ENCODE measurements at places on chromosomes 16 and 17. TPM values are rescaled to one million over a fixed set of nuclear protein-coding genes. Genes with fewer than 3 reads are reported as not detected.
A peak's percentile ranks its signal among the peaks of the same experiment; 100 is the strongest.

Gene BMERB1
- total RNA-seq = 47.9 TPM

Gene TIMM22
- total RNA-seq = 12.8 TPM

Gene ZNF205
- 14.8 TPM for total RNA-seq

Gene NPIPA2
- total RNA-seq = 9.0 TPM

DNA sequence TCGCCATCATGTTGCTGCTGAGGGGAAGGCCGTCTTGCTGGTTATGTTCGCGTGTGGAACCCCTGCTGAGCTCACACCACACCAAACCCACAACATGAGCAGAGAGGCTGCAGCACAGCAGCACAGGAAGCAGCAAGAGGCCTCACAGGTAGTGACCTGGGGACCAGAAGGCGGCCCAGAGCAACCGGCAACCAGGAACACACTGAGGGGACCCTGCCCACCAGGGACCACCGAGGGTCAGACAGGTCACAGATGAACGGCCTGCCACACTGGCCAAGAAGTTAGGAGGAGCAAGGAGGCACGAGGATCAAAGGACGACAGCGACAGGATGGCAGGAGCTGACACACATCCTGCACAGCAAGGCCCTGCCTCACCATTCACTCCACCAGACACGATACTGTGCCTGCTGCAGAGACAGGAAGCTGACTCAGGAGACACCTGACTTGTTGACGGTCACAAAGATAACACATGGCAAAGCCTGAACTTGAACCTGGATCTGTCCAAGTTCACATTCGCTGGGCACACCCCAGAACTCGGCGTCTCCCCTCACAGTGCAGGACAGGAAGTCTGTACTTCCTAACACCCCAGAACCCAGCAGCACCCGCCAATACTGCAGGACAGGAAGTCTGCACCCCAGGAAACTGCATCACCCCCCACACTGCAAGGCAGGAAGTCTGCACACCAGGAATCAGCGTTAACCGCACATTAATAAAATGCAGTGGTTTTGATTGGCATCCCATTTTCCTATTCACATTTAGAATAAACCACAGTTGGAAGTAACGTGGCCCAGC lies 98.5 kb downstream of the ZNF778 start:
- no peak for DNase-seq
- H3K27me3 ChIP-seq = no peaks in the 10 kb centered on the region
- H3K36me3 ChIP-seq = peaks cover 5% of the 10 kb centered on the region
- no peak overlapping the region for H3K4me3 ChIP-seq
- H3K27ac ChIP-seq = peak overlapping the region; percentile 89

DNA sequence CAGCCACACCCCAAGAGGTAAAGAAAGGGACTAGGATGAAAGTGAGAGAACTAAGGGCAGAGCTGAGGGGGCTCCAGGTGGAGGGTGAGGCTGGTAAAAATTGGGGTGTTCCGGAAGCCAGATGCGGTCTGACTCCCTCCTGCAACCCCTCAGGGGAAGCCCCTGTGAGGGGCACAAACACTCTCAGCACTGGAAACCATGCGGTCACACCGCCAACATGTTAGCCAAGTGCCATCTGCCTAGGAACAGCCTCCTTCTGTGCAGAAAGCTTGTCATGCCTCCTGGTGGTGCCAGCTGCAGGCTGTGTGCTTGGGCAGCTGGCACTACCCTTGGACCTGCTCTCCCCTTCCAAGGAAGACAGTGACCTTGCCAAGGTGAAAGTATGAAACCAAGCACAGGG lies 83.5 kb upstream of the RPL38 start:
- H3K36me3 ChIP-seq = no peaks in the 10 kb centered on the region
- no peak overlapping the region for H3K4me3 ChIP-seq
- H3K4me1 ChIP-seq = no peaks in the 10 kb centered on the region
- H3K27ac ChIP-seq = no peak overlapping the region
- H3K27me3 ChIP-seq = peaks cover 11% of the 10 kb centered on the region

GRCh38 chr16:66984892-66985311 lies 3.5 kb upstream of the CES4A start:
- no peak for DNase-seq
- no peak overlapping the region for H3K27ac ChIP-seq

Gene KRTAP2-1
- total RNA-seq = not detected

GRCh38 chr17:2084766-2085647 lies 30.1 kb downstream of the HIC1 start:
- peaks cover 52% of the 10 kb centered on the region for H3K4me1 ChIP-seq
- no peak for DNase-seq
- H3K27ac ChIP-seq = peak overlapping the region; percentile 80
- H3K27me3 ChIP-seq = no peaks in the 10 kb centered on the region
- peaks cover 10% of the 10 kb centered on the region for H3K36me3 ChIP-seq
- H3K4me3 ChIP-seq = peak overlapping the region; percentile 14

DNA sequence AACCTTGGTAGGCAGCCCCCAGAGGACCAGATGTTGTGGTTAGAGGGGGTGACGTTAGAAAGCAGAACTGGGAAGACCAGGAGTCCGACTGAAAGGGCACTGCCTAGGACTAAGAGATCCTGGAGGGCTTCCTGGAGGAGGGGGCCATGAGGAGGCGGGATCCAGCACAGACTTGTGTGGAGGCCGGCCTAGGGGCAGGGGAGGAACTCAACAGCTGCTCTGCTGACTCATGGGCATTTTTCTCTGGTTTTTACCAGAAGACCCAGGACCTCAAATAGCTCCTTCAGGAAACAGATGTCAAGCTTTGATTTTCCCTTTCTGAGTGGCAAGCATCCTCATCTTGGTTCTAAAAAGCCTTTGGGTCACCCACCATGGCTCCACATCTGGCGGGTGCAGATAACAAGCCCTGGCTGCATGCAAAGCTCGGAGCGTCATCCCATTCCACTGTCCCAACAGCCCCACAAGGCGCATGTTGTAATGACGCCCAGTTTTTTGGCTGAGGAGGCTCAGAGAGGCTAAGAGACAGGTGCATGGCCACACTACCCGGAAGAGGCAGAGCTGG lies 29.0 kb downstream of the IL21R start:
- DNase-seq = peak; percentile 80
- peaks cover 3% of the 10 kb centered on the region for H3K4me1 ChIP-seq
- no peak overlapping the region for H3K4me3 ChIP-seq
- peaks cover 8% of the 10 kb centered on the region for H3K27me3 ChIP-seq

- peaks cover 26% of the 10 kb centered on the region for H3K27me3 ChIP-seq
- no peak for DNase-seq
- no peak overlapping the region for H3K4me3 ChIP-seq
- H3K36me3 ChIP-seq = no peaks in the 10 kb centered on the region
These were observed 133.6 kb downstream of the SNX11 start for GRCh38 chr17:48241131-48241591.

GRCh38 chr17:44095647-44096496 lies 25.3 kb downstream of the G6PC3 start:
- H3K27ac ChIP-seq = peak overlapping the region; percentile 100
- H3K36me3 ChIP-seq = peaks cover 7% of the 10 kb centered on the region
- peaks cover 36% of the 10 kb centered on the region for H3K4me1 ChIP-seq
- no peaks in the 10 kb centered on the region for H3K27me3 ChIP-seq
- peak; percentile 95 for DNase-seq

DNA sequence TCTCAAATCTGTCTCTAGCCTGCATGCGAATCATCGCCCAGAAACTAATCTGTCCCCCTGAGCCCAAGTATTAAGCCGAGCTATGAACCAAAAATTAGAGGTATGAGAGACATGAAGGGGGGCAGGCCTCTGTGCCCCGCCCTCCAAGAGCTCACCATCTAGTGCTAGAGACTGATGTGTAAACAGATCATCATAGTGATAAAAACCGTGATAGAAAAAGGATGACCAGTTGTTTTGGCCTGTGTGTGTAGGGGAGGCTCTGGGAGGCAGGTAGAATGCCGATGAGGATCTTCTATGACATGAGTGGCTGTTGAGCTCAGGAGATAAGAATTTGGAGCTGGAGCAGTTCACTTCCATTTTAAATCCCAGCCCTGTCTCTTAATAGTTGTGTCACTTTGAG lies 89.1 kb upstream of the TBX2 start:
- no peaks in the 10 kb centered on the region for H3K27me3 ChIP-seq
- no peak overlapping the region for H3K27ac ChIP-seq
- DNase-seq = no peak
- peaks cover 26% of the 10 kb centered on the region for H3K4me1 ChIP-seq
- no peaks in the 10 kb centered on the region for H3K36me3 ChIP-seq

GRCh38 chr17:13869331-13869940 lies 199.9 kb upstream of the COX10 start:
- no peaks in the 10 kb centered on the region for H3K27me3 ChIP-seq
- peaks cover 9% of the 10 kb centered on the region for H3K4me1 ChIP-seq
- no peaks in the 10 kb centered on the region for H3K36me3 ChIP-seq
- no peak overlapping the region for H3K4me3 ChIP-seq
- DNase-seq = no peak
- H3K27ac ChIP-seq = no peak overlapping the region

- H3K27ac ChIP-seq = no peak overlapping the region
- no peak for DNase-seq
- H3K4me1 ChIP-seq = peaks cover 10% of the 10 kb centered on the region
- no peaks in the 10 kb centered on the region for H3K27me3 ChIP-seq
- H3K4me3 ChIP-seq = no peak overlapping the region
These were observed 61.6 kb downstream of the RGS9 start for GRCh38 chr17:65198653-65199382.

DNA sequence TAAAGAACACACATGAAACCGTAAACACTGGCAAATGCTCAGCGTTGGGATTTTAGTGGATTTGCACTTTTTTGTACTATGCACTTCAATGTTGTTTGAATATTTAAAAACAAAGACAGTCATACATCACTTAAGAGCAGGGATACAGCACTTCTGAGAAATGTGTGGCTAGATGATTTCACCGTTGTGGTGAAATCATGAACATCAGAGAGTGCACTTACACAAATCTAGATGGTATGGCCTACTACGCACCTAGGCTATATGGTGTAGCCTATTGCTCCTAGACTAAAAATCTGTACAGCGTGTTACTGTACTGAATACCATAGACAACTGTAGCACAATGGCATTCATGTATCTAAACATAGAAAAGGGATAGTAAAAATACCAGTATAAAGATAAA lies 37.6 kb upstream of the CNEP1R1 start:
- no peaks in the 10 kb centered on the region for H3K36me3 ChIP-seq
- H3K27me3 ChIP-seq = peaks cover 3% of the 10 kb centered on the region
- H3K27ac ChIP-seq = no peak overlapping the region
- peaks cover 13% of the 10 kb centered on the region for H3K4me1 ChIP-seq

DNA sequence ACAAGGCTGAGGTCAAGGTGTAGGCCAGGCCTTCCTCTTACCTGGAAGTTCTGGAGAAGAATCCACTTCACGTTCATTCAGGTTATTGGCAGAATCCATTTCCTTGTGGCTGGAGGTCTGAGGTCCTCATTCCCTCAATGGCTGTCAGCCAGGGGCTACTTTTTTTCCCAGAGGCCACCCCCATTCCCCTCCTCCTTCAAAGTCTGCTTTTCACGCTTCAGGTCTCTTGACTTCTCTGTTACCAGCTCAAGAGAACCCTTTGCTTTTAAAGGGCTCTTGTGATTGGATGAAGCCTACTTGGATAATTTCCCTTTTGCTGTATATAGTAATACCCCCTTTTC lies 55.1 kb upstream of the LGALS9 start:
- peaks cover 60% of the 10 kb centered on the region for H3K4me1 ChIP-seq
- H3K27ac ChIP-seq = no peak overlapping the region
- H3K27me3 ChIP-seq = no peaks in the 10 kb centered on the region
- H3K4me3 ChIP-seq = no peak overlapping the region

DNA sequence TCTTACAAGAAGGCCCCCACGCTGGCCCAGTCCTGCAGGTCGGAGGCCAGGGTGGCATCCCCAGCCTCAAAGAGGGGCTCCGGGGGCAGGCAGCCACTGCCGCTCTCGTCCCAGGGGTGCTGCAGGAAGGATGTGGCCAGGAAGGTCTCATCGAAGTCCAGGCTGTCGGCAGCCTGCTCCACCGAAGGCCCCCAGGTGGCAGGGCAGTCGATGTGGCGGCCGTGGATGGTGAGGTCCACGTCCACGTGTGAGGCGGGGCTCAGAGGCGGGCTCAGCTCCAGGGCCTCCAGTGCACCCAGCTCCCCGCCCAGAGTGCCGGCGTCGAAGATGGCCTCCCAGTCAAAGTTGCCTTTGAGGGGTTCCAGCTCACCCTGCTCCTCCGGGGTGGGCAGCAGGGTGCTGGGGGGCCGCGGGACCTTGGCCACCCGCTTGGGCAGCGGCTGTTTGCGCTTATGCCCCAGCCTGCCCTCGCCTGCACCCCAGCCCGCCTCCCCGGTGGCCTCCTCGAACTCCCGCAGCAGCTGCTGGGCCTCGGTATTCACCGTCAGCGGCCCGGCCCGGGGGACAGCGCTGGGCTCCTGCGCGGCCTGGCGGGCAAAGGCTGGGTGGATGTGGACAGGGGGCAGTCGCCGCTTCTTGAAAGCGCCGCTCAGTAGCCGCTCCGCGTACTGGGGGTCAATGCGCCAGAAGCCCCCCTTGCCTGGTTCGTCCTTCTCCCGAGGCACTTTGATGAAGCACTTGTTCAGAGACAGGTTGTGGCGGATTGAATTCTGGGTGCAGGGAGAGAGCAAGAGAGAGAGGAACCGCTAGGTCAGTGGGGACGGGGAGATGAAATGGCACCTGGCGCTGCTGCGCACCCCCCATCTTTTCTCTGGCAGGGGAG lies 3.5 kb downstream of the FOXJ1 start:
- no peak for DNase-seq
- H3K36me3 ChIP-seq = no peaks in the 10 kb centered on the region
- no peak overlapping the region for H3K4me3 ChIP-seq
- peaks cover 13% of the 10 kb centered on the region for H3K4me1 ChIP-seq
- H3K27ac ChIP-seq = no peak overlapping the region

DNA sequence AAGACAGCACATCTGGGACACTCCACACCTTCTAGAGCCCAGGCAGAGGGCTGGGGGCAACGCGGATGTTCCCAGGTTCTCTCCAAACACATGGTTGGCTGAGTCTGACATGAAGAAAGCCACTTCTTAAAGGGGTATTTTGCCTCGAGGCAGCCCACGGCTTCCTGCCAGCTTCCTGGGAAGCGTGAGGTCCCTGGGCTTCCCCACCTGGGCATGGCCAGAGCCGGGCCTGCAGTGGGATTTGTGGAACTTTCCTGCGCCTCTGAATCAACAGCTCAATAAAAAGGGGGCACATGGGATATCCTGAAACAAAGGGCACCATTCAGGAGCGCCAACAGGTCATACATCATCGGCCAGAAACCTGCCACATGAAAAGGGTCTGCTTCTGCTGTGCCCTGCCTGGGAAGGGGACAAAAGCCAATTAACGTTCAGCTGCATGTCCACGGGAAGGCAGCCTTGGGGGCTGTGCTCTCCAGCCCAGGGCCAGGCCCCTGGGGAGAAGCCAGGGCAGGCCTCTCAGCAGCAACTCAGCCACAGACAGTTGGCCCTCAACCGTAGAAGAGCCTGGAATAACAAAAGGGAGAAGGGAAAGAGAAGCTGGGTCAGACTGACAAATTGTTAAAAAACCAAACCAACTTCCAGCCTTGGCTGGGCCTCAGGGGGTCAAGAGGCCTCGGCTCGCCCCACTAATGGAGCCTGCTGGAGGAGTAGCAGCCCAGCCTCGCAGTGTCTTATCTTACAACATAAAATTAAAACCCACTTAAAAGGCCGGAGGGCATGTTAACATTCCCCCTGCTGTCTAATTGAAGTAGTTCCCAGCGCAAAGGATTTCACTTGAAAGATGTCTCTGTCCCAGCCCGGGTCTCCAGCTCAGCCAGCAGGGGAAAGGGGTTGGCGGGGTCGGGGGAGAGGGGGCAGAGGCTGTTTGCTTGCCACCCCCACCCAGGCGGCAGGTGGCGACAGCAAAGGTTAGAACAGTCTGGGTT lies 34.2 kb downstream of the TBX4 start:
- H3K4me3 ChIP-seq = no peak overlapping the region
- peaks cover 30% of the 10 kb centered on the region for H3K27me3 ChIP-seq
- DNase-seq = no peak
- H3K4me1 ChIP-seq = peaks cover 12% of the 10 kb centered on the region
- no peaks in the 10 kb centered on the region for H3K36me3 ChIP-seq

GRCh38 chr16:56742030-56742984 lies 12.4 kb downstream of the NUP93 start:
- H3K4me1 ChIP-seq = peaks cover 60% of the 10 kb centered on the region
- H3K36me3 ChIP-seq = peaks cover 2% of the 10 kb centered on the region
- peak overlapping the region; percentile 87 for H3K27ac ChIP-seq
- H3K27me3 ChIP-seq = no peaks in the 10 kb centered on the region

Gene C17orf100
- total RNA-seq = 3.1 TPM

All from osteocyte (in vitro differentiated cells).